GM12891 (cell line): ENCODE measurements at places on chromosomes 2 and 18.

GRCh38 chr2:111705711-111706336 is 178.2 kb downstream of the ANAPC1 start:
- DNase-seq: peak; percentile 35

DNA sequence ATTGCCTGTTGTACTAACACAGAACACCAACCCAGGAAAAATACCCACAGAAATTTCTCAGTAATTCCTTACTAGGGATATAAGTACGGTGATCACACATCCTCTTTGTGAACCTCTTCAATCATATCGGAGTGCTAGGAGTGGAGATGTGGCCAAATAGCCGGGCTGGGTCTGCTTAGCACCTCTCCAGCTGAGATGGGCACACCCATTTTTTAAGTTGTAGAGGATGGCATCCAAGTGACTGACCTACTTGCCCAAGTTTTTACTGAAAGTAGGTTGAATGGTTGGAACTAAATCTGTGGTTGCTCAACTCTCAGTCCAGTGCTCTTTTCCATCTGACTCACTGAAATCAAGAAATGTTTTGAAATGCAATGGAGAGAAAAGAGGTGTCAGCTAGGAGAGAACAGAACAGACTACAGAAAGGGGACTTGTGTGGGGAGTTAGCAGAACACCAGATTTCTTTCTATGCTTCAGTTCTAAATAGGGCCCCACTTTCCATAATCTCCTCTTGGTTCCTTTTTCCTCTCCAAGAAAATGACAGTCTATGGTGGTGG is 68.7 kb upstream of the FSHR start:
- DNase-seq: no peak

GRCh38 chr18:67582488-67582887 is 66.0 kb upstream of the DSEL start:
- DNase-seq: no peak

DNA sequence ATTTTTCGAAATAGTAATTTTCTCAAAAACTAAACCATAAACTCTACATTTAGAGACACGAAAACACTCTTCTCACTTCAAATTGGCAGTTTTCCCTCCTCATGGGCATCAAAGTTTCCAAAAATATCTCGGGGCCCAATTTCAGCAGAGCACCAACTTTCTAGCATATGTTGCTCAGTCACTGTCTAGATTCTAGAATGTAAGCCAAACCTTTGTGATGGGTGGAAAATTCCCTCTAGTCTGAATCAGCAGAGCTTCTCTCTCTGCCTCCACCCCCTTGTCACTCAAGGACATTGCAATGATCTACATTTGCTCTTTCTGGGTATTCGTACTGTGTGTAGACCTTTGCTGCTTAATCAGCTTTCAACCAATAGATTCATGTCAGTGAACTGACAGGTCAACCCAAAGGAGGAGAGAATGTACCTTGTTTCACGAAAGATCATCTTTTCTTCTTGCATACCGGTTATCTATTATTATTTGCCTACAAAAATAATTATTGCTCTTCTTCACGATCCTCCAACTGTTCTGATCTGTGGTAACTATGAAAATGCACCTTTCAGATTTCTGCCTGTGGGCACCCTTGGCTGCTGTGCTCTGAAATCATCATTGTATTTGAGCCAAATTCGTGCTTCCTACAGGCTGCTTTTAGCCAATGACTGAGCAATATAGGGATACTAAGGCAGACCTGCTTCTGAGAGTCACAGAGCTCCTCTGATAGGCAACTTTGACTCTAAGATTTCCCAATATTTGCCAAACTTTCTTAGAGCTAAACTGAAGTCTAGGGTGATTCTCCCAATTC is 38.7 kb upstream of the GLS start:
- no peak for DNase-seq

- no peak for DNase-seq
Measured at GRCh38 chr2:155250800-155251199, 552.3 kb downstream of the KCNJ3 start.

DNA sequence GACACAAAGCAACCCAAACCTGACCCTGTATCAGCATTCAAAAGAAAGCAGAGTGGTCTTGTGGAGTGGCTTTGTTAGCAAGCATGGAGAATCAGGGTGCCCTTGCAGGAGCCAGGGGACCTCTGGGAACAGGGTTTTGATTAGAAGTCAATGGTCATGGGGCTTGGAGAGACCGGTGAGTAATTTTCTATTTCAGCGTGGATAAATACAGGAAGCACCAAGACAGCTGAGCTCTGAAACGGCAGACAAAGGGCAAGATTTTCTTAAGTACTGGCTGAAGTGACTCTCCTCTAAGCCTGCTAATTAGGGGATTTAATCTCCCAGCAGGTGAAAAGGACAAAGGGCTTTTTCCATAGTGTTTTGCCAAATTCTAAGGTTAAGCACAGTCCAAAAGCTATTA is 78.0 kb upstream of the GAREM1 start:
- DNase-seq: no peak

DNA sequence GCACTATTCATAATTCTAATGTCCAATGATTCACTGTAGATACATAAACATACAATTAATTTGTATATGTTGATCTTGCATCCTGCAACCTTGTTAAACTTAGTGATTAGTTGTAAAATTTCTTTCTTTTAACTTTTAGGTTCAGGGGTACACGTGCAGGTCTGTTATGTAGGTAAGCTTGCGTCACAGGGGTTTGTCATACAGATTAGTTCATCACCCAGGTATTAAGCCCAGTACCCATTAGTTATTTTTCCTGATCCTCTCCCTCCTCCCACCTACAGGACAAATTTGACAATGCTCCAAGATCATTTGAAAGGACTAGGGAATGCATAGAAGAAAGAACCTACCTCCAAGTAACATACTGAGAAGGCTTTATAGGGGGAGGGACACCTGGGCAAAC is 290.1 kb downstream of the SRBD1 start:
- DNase-seq: no peak

- DNase-seq: no peak
Measured at GRCh38 chr18:47915930-47916329, 14.5 kb downstream of the SMAD2 start.

DNA sequence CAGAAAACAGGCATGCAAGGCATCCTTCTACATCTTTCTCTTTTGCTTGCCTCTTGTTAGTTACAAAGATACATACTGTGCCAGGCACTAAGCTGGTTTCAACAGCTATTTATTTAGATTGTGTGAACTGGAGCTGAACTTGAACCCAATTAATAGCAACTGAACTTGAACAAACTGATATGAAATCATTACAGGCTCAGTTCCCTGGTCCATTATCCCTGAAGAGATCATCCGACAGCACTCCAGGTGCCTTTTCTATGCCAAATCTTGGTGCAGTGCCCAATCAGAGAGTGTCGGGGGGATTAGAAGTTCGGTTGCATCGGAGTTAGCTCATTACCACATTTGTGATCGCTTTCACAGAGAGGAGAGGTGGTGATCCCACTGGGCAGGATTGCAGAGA is 477.6 kb downstream of the PARD3B start:
- no peak for DNase-seq

DNA sequence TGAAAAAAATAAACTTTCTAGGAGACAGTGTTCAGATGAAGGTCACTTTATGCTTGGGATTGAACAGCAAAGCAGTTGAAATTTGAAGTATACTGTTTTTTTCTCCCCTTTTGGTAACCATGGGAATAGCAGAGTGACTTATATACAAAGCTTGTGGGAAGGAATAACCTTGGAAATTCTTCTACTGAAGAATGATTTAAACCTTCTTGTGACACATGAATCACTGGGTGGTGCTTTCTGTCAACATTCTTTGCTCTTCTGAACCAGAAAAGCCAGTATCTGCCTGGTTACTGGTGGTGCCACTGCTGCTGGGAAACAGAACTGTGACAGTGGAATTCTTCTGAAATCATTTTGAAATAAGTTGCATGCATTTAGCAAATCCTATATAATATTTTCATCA is 39.4 kb upstream of the RND3 start:
- DNase-seq: no peak

DNA sequence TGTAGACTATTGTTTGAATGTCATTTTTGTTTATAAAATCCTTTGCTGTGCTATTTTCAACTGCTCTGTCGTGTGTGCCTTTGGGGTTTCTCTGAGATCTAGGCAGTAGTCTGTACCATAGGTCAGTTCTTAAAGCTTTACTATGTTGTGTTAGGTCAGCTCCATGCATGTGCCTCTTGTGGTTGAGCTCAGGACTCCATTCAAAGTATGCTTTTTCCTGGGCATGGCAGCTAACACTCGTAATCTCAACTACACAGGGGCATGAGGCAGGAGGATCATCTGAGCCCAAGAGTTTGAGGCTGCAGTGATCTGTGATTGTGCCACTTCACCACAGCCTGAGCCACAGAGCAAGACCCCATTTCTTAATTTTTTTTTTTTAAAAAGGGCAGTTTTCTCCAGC is 174.4 kb upstream of the SPHKAP start:
- DNase-seq: no peak

DNA sequence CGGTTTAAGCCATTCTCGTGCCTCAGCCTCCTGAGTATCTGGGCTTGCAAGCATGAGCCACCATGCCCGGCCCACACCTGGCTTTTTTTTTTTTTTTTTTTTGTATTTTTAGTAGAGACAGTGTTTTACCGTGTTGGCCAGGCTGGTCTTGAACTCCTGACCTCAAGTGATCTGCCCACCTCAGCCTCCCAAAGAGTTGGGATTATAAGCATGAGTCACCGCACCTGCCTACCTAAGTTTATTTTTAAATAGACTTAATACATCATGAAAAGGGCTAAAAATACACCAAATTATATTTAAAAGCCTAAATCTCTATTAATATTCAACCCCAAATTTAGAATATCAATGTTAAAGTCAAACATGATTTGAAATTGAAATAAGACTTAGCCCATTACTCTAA is 250.8 kb upstream of the MC4R start:
- no peak for DNase-seq

- DNase-seq: no peak
Measured at GRCh38 chr2:150036622-150037021, 449.0 kb upstream of the MMADHC start.

DNA sequence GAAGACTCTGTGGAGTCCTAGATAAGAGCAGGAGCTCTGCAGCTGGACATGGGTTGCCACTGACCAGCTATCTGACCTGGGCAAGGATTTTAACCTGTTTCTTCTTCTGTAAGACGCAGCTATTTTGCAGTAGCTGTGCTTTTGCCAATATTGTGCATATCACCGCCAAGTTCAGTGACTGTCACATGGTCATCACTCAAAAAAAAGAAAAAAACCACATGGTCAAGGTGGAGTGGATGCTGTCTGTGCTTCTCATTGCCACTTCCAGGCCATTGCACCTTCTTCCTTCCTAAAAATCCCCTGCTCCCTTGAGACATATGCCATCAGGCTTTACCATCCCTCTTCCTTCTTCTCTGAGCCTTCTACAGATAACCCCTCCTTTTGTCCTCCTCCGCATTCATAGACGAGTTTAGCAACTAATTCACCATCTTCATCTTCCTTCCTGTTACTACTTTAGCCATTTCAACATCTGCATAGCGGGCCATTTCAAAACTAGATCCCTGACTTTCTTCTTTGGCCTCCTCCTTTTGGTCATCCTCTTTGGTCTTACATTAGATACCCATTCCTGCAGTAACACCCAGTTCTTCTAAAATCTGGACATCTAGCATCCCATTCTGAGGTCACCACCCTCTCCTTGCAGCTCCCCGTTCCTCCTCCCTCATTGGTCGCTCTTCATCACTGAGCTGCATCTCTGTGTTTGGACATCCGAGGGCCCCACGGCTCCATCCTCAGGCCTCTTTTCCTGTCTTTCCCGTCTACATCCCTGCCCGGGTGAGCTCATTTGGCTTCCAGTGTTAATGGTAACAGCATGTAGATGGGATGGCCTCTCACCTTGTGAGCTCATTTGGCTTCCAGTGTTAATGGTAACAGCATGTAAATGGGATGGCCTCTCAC is 17.8 kb downstream of the RNF144A start:
- DNase-seq: no peak

GRCh38 chr2:21453723-21454450 is 330.1 kb downstream of the TDRD15 start:
- DNase-seq: no peak

GRCh38 chr2:74864728-74865722 is 31.1 kb downstream of the HK2 start:
- DNase-seq: no peak
